ENCODE measurements at places on chromosomes 5 and 9. TPM values are rescaled to one million over a fixed set of nuclear protein-coding genes. Genes with fewer than 3 reads are reported as not detected.

GRCh38 chr5:108950276-108950675 is 202.6 kb downstream of the FER start:
- DNase-seq, result no peak

The CIZ1 gene
- total RNA-seq, result 103 TPM

DNA sequence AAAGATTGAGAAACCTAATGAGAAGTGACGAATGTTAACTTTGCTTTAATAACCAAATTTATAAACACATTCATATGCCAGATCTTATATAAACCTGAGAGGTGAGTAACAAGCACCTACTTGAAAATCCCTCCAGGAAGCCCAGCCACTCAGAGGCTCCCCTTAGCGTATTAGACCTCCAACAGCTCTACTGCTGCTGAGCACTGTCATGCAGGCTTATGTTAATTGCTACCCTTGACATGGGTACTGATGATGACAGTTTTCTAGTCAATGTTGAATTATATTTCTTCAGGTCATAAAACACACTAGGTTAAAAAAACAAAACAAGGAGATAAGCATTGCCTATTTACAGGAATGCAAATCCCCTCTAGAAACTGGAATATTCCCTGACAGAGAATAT is 161.2 kb downstream of the MPDZ start:
- DNase-seq, result no peak

GRCh38 chr5:152164860-152165259 is 240.2 kb upstream of the GLRA1 start:
- DNase-seq, result no peak

- peak; percentile 29 for DNase-seq
Measured at GRCh38 chr9:112867275-112867991, 23.2 kb downstream of the SLC46A2 start.

DNA sequence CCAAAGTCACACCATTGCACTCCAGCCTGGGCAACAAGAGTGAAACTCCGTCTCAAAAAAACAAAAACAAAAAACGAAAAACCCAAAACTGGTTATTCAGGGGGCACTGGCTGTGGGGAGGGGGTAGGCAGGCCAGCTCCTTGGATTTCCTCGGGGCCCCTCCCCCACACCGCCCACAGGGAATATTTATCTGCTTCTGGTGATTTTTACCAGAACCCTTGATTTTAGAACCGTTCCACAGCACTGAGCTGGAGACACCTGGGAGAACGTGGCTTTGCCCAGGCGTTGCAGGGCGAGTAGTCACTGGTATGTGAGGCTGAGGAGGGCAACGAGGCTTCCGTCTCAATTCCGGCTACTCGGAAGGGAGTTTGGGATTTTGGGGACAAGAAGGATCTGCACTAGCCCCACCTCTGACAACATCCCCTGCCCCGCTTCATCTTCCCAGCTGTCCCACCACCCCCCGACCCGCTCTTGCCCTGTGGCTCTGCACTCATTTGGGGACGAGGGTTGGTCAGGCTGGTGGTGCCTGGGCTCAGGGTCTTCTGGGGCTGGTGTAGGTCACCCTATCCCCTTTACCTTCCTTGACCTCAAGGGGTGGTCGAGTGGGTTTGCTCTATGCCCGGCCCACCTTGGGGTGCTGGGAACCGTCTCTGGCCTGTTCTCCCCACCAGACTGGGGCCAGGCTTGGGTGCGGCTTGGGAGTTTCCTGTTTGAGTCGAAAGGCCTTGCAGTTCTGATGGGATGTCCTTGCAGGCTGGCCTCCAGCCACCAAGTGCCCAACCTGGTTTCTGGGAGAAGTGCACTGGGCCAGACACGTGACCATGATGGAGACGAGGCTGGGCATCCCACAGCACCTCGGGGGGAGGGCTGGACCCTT is 3.5 kb downstream of the AHRR start:
- DNase-seq, result no peak

The SEMA4D gene
- total RNA-seq, result 27.8 TPM

- DNase-seq, result peak; percentile 4
Measured at GRCh38 chr5:136840601-136841000, 475.3 kb upstream of the TRPC7 start.

The AGPAT2 gene
- 72.9 TPM for total RNA-seq

The BTNL3 gene
- total RNA-seq, result not detected

The CYSRT1 gene
- 3.8 TPM for total RNA-seq

- DNase-seq, result no peak
Measured at GRCh38 chr9:5868235-5868634, 22.5 kb upstream of the MLANA start.

DNA sequence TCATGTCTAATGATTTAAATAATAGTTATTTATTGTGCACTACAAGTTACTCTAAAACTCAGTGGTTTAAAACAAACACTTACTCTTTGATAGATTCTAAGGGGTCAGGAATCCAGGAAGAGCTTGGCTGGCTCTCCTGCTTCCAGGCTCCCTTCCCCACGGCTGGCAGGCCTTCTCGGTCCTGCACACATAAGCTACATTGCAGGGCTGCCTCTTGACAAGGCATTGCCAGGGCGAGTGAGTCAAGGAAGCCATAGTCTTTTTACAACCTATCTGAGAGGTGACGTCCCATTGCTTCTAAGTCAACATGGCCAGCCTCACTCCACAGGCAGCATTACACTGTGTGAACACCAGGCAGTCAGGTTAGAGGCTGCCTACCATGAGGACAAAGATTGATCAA is 119.8 kb downstream of the AUH start:
- peak; percentile 19 for DNase-seq

DNA sequence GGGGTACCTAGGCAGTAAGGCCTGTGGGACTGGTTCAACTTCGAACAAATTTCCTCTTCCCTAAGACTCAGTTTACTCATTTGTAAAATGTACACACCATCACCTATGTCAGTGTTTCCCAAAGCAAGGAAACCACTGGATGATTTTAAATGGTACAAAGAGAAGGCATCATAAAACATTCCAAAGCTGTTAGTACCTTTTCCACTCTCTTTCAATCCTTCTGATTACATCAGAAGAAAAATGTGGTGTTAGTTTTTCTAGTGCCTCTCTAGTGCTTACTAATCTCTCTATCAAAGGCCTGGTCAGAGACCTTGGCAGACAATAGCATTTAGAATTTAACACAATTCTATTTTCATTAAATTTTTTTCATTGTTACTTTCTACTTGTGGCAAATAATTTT is 18.1 kb downstream of the NR6A1 start:
- peak; percentile 43 for DNase-seq

DNA sequence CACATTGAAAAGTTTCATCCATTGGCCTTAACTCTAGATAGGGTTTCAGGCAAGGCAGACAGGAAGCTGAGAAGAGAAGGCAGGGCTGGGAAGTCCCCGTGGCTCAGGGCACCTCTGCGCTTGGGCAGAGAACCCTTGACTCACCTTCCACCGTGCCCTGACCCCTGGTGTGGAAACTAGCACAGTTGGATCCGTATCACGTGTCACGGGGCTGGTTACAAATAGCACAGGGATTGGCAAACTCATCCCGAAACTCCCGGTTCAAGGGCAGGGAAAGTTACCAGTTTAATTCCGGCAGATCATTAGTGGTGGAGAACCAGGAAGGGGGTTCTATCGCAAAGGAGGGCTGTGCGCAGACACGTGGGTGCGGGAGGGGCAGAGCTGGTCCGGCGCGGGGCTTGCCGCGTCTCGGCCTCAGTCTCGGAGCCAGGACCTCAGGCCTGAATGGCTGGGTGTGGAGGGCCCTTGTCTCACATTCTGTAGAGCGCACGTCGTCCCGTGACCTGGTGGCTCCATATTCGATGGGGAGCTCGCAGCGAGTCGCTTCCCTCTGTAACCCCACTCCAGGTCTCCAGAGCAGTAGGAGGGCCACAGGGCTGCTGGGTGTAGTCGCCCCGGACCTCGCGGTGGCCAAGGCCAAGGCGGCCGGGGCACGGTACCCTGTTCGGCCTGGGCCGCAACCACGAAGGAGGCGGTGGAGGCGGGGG is 771 bp upstream of the TMEM171 start:
- no peak for DNase-seq

DNA sequence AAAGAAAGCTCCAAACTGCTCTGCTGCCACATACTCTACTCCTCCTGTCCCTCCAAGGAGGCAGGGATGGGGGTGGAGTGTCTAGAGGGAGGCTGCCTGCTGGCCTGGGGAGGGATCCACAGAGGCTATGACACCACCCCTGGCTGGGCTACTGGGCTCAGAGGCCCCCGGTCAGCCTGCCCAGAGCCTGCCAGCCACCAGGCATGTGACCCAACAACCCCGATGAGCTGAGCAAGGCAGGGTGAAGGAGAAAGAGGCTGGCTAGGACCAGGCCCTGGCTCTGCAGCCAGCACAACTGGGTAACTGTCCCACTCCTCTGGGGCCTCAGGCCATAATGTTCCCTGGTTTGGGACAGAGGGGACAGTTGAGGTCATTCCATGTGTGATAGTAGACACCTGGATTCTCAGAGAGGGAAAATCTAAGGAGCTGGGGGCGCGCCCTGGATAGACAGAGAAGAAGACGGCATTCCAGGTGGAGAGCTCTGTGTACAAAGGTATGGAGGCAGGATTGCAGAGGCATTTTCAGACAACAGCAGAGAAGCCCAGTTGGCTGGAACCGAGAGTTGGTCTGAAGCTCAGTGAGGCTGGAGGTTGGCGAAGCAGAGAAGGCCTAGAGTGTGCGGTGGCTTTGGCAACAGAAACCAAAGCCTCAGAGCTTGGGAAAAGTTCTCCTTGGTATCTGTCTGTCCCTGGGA is 33.8 kb upstream of the IL17B start:
- no peak for DNase-seq

The GOLPH3 gene
- total RNA-seq, result 64.6 TPM

The SLC1A1 gene
- 6.1 TPM for total RNA-seq

The TRIM36 gene
- 5.0 TPM for total RNA-seq

DNA sequence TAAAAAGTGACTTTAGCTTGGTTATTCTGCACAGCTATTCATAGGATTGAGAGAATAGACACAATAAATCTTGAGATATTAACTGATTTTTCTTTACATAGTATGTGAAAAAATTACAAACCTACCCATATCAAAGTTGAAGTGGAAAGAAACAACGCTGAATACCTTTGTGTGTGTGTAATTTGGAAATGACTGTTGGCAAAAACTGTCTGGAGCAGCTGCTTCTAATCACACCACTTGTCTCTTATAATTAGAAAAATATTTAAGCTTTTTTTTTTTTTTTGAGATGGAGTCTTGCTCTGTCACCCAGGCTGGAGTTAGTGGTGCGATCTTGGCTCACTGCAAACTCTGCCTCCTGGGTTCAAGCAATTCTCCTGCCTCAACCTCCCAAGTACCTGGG is 110.8 kb upstream of the POC5 start:
- no peak for DNase-seq

The MSX2 gene
- total RNA-seq, result 1.4 TPM

The APBA1 gene
- total RNA-seq, result 1.1 TPM

DNA sequence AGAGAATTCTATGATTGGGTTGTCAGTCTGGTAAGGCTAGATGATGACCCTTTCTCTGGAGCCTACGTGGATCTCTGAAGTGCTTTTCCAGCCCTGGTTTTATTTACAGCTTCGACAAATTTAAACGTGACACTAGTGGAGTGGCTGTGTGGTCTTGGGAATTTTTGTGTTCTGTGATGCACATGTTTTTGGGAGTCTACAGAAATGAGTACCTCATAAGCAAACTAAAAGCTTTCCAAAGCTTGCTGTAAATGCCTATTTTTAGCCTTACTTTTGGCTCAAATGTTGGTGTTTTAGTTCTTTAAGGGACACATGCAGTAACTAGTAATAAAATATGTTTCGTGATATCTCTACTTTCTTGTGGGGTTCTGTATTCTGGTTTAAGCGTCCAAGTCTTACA is 3.3 kb downstream of the LARP1 start:
- no peak for DNase-seq

DNA sequence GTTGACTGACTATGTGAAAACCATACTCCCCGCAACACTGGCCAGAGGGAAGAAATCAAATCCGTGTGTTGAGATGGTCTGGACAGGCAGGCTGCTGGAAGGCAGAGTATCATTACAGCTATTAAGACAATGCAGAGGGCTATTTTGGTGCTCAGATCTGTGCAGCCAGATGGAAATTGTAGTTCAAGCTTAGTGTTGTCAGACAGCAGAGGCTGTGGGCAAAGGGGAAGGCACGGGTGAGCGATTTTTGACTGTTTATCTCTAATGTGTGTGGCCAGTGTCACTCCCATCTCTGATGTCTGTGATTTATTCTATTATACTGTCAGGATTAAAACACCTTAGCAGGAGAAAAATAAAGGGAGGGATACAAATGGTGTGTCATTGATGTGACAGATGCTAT is 984.4 kb upstream of the WWC1 start:
- DNase-seq, result no peak

The C5orf58 gene
- total RNA-seq, result not detected

The GLRA1 gene
- total RNA-seq, result not detected

DNA sequence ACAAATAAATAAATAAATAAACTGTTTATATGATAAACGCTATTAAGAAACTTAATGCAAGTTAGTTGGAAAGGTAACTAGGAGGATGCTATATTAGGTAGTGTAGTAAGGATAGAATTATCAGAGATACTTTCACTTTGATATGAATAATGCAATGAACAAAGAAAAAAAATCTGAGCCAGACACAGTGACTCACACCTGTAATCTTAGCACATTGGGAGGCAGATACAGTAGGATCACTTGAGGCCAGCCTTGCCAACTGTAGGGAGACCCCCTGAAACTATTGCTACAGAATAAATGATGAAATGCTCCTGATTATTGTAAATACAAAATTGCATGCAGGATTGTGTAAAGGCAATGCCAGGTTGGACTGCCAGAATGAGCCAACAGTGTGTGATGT is 109.2 kb downstream of the ANXA2R start:
- DNase-seq, result no peak

GRCh38 chr5:115625579-115626444 is at the start of gene TMED7:
TMED7 (minus strand) TSS chr5:115626036; CDS start chr5:115625792, 244 bp downstream.
- peak; percentile 91 for DNase-seq

The GTF3C5 gene
- total RNA-seq, result 94.3 TPM

DNA sequence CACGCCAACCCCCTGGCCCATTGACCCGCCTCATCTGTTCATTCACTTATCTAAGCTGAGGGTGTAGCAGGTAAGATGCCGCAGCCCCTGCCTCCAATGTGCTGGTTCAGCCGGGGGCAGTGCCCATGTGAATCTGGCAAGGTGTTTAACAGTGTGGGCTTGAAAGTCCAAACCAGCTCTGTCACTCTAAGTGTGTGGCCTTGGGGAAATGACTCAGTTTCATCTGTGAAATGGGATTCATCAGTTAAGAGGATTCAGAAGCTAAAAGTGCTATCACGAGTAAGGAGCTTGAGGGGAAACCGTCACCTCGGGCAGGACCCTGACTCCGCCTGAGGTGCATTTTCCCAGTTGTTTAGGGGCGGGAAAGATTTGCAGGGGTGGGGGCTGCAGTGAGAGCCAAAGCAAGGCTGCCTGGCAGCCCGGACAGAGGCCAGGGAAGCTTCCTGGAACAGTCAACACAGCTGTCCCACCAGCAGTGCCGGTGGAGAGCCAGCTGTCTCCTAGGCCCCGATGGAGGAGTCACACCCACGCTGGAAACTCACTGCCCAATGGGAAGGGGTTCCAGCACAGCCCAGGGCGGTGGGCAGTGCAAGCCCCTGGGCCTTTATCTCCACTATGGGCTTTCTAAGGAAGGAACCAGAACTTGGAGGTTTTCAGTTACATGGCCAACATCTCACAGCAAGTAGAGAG is 9.7 kb upstream of the URM1 start:
- no peak for DNase-seq

- DNase-seq, result no peak
Measured at GRCh38 chr5:93891491-93892480, 150.4 kb upstream of the POU5F2 start.

Measured in kidney epithelial cell (primary cell).